Suprapubic skin (tissue), 4 donors: ENCODE measurements at places on chromosomes 3 and 15. TPM values are rescaled to one million over a fixed set of nuclear protein-coding genes. Genes with fewer than 3 reads are reported as not detected.

Gene DUOX1
- 142 TPM for total RNA-seq

Gene ACTC1
- total RNA-seq = 1.4 TPM

Gene DRD3
- total RNA-seq = not detected

GRCh38 chr3:158768881-158769543 is 32.8 kb upstream of the MFSD1 start:
- DNase-seq = no peak

GRCh38 chr3:138862924-138863775 is 28.4 kb upstream of the PIK3CB start:
- no peak for DNase-seq

DNA sequence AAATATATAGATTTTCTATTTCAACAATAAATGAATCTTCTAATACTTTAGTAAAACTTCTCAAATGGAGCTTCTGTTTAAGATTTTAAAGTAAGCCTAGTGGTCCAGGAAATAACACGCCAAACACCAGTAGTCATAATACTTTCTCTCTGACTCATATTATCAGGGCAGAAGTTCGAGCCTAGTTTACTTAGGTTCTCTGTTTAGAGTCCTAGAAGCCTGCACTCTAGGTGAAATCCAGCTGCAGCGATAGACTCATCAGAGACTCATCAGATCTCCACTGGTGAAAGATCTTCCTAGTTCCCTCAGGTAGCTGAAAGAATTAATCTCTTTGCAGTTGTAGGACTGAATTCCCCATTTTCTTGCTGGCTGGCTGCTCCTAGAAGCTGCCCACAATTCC is 552.5 kb upstream of the ROBO2 start:
- no peak for DNase-seq

- DNase-seq = no peak
These were observed 176.2 kb upstream of the TOPAZ1 start for GRCh38 chr3:44065311-44066094.

DNA sequence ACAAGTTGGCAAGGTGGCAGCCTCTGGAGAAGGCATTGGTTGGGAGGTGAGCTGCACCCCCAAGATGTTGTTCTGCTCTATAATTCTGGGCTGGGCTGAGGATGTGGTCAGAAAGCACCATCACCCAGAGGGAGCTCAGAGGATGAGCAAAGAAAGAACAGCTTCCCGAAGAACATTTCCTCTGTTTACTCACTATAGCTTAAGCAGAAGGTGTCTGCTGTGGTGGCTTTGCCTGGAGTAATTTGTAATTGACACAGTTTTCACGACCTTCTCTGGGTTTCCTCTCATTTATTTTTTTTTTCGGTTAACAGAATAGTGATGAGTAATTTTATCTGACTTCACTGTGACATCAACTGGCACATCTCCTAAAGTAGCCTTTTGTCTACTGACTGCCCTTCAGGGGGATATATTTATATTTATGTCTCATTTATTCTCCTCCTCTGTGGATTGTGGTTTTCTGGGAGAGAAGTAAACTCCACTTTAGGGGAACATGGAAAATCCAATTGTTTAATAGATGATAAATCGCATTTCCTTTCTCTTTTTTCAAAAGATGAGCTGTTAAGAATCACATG is 49.5 kb upstream of the ABHD17C start:
- DNase-seq = no peak

GRCh38 chr3:60309539-60310268 is 941.5 kb downstream of the FHIT start:
- DNase-seq = no peak
